T-cell (primary cell): ENCODE measurements at places on chromosomes 7 and 10.

DNA sequence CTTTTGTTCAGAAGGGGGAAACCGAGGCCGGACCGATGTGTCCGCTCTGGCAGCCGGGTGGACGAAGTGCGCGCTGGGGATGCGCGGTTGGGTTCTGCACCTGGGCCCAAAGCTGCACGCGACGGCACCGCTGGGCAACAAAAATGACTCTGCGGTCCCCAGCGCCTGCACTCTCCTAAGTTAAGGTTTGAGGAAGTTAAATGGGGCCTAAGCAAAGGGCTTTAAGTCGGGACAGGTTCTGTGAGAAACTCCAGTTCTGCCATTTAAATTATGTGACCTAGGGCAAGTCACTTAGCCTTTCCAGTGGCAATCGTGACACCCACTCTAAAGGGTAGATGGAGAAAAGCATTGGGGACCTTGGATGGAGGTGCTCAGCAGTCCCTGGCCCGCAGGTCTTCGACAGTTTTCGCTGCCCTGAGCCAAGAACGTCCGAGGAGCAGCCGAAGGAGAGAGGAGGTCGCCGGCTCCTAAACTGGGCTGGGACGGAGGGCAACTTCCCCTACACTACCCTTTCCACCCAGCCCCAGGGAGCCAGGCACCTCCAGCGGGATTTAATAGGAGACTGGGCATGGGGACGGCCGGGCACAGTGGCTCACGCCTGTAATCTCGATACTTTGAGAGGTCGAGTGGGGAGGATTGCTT lies 534 bp upstream of the ACBD5 start:
- DNase-seq = no peak

DNA sequence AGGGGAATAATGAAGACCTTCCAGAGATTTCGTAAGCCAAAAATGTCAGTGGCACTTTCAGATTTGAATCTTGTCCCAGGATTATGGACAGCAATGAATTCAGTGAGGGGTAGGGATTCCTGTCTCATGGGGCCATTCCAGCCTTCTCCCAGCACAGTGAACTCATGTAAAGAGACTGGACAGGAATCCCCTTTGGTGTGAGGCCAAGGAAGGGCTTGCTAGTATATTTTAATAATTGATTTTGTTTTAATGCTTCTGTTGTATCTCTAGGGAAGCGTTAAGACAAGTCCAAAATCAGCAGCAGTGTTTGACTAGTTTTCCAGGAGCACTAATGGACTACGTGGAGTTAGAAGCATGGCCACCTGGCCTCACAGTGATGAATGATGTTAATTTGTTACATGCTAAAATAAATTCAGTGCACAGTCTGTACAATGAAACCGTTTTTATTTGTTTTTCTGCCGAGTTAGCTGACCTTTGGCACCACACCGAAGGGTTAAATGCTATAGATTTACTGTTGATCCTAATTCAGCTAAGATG lies 214.0 kb upstream of the DKK1 start:
- no peak for DNase-seq

GRCh38 chr7:157152391-157152937 lies 13.7 kb downstream of the UBE3C start:
- no peak for DNase-seq

GRCh38 chr7:17526621-17527020 lies 228.2 kb downstream of the AHR start:
- no peak for DNase-seq

DNA sequence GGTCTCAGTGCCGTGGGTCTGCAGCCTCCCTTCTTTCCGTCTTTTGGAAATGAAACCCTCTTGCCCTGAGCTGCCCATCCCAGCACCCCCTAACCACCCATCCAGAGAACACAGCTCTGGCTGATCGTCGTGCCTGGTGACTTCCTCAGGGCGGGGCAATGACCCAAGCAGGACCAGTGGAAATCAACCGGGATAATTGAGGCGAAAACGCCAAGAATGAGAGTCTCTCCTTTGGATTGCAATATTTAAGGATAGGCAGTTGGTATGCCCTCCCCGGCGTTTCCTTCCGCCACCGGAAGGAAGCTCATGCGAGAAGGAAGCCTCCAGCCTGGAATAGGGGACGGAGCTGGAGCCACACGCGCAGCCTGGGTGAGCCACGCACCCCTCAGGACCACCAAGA lies 73.7 kb upstream of the PFKP start:
- DNase-seq = no peak

DNA sequence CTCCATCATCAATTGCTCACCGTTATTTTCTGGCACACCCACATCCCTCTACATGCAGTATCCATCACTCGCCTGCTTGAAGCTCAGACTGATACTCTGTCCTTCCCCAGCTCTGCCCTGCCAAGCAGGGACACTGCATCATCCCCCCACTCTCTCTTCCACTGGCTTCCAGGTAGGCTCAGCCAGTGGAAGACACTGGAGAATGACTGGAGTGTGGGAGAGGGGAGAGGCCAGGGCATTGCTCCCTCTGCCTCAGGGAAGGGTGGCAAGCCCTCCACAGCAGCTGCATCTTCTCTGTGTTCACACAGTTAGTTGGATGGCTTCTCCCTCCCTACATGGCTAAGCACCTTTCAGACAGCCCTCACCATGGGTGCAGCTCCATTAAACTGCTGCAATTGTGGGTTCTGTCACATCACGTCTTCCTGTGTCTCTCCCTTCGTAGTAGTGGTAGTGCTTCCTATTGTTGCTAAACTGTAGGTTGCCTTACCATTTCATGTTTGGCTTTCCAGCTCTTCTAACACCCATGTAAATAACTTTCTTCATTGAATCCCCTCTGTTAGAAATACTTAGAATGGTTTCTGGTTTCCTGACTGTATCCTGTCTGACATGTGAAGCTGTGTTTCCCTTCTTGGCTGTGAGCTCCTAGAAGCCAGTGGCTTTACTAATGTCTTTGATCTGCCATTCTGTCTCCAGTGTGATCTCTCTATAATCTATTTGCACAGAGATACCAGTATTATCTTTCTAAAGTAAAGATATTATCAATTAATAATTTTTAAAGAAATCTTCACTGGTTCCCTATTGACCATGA lies 483.7 kb upstream of the LRRN3 start:
- DNase-seq = no peak

- no peak for DNase-seq
Observed at GRCh38 chr10:49134327-49134726, 506 bp upstream of the FAM170B start.

- no peak for DNase-seq
Observed at GRCh38 chr7:6714360-6714759, 7.6 kb upstream of the ZNF12 start.

DNA sequence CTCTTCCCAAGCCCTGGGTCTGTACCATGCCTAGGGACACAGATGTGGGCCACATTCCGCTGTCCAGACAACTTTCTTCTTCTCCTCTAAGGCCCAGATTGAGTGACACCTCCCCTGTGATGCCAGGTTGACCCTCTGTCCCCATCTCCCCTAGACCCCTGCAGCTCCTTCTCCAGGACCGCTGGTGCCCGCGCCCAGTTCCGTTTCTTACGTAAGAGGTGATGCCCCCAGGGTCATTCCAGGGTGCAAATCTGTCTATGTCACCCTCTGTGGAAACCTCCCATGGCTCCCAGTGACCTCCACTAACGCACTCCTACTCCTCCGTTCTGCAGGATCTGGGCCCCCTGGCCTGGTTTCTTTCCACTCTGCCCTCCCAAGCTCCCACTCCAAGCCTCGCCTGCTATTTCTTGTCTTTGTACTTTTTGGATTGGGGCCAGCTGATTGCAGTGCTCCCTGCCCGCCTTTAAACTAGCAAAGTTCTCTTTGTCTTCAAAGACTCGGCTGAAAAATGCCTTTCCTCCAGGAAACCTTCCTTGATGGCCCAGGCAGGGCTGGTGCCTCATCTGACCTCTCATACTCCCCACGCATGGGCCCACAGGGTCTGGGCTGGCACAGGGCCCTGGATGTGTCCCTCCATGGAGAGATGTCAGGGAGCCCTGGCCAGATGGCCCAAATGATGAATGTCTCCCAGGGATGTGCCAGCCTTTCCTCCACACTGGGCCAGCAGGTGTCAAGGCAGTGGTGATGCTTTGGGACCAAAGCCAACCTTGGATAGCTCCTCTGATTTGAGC lies 21.3 kb upstream of the ELN start:
- no peak for DNase-seq

- DNase-seq = no peak
Observed at GRCh38 chr7:99461221-99461620, 4.7 kb downstream of the ATP5MF start.

DNA sequence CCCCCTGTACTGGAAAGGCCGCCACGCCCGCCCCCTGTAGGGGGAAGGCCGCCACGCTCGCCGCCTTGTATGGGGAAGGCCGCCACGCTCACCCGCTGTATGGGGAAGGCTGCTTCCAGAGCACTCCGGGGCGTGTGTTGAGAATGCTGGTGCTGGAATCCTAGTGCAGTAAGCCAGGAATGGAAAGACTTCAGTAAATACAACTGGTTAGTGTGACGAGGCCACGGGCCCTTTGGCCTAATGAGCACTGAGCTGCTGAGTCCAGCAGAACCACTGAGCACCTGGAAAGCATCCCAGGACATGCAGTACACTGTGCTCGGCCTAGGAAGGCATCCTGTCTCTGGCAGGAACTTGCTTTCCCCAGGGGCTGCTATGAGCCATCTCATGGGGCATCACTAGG lies 398.9 kb downstream of the PTPRN2 start:
- no peak for DNase-seq

- no peak for DNase-seq
Observed at GRCh38 chr7:42745357-42746059, 166.4 kb downstream of the C7orf25 start.

DNA sequence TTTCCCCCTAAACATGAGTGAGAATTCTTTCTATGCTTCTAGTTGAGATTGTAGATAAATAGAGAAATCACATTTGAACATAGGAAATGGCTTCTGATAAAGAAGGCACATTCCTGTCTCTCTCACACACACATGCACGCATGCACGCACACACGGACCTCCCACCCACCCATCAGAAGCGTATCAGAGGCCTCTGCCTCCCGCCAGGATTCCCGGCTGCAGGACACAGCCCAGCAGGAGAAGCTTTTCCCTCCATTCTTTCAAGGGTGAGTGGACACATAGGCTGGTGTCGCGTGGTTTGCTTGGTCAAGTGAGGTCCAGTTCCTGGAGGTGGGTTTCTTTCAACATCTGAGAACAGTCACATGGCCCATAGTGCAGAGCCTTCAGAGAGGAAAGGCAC lies 34.2 kb downstream of the KLF6 start:
- DNase-seq = no peak

GRCh38 chr7:94698275-94698674 lies 42.3 kb upstream of the SGCE start:
- no peak for DNase-seq

GRCh38 chr7:92944633-92945032 lies 108.3 kb upstream of the CDK6 start:
- no peak for DNase-seq

- DNase-seq = no peak
Observed at GRCh38 chr10:43086321-43086942, 9.6 kb downstream of the RET start.

GRCh38 chr10:98470850-98471249 lies 24.1 kb upstream of the HPS1 start:
- DNase-seq = no peak

GRCh38 chr7:143329471-143330170 lies 13.7 kb downstream of the CLCN1 start:
- no peak for DNase-seq

DNA sequence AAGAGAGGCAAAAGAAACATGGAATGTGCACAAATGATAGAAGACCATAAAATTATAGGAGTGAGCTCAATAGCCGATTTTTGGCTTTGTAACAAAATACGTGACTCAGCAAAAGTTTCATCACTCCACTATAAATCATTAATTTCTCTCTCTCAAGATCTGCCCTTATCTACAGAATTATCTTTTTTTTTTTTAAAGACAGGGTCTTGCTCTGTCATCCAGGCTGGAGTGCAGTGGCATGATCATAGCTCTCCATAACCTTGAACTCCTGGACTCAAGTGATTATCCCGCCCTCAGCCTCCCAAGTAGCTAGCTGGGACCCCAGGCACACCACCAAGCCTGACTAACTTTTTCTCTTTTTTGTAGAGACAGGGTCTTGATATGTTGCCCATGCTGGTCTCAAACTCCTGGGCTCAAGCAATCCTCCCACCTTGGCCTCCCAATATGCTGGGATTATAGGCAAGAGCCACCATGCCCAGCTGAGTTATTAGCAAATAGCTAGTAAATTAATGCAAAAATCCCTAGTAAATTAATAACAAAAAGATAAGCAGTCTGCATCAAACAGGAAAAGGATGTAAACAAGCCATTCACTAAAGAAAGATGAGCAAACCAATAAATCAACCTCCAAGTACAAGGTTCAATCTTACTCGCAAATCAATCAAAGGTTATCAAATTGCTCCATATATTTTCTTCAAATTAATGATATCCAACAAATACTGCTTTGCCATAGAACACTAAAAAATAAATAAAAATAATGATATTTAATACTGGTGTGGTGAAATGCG lies 450.7 kb downstream of the PARD3 start:
- no peak for DNase-seq

GRCh38 chr7:74544706-74545469 lies 91.2 kb downstream of the GTF2IRD1 start:
- no peak for DNase-seq

DNA sequence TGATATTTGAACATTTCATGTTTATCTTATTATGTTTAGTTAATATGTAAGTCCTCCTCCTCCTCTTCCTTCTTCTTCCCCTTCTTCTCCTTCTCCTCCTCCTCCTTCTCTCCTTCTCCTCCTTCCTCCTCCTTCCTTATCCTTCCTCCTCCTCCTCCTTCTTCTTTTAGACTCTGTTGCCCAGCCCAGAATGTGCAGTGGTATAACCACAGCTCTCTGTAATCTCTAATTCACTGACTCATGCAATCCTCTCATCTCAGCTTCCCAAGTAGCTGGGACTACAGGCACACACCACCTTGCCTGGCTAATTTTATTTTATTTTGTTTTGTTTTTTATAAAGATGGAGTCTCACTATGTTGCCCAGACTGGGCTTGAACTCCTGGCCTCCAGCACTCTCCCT lies 83.4 kb upstream of the ODAD2 start:
- no peak for DNase-seq

- DNase-seq = no peak
Observed at GRCh38 chr10:7162331-7162730, 248.5 kb downstream of the SFMBT2 start.

DNA sequence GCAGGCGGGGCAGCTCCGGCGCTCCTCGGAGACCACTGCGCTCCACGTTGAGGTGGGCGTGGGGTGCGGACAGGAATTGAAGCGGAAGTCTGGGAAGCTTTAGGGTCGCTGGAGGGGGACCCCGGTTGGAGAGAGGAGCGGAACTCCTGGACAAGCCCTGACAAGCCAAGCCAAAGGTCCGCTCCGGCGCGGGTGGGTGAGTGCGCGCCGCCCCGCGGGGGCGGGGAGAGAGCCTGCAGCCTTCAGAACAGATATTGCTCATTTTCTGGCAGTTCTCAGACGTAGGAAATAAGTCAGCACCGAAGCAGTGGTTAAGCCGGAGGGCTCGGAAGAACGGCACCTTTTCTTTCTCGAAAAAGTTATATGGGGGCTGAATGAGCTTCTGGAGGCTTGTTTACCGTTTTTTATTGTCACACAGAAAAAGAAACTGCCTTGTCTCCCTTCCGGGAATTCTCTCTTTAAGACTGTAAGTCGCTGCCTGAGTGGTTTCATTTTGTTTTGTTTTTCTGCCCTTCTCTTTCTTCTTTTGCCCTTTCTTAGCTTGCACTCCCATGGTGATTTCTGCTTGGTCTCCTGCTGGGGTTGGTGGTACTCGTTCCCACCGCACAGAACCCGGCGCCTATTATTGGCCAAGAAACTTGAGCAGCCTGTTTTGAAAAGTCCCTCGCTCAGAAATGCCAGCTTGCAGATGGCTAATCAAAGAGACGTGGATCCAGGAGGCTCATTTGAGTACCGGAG lies 732 bp downstream of the FAS start:
- DNase-seq = peak; percentile 40
